ENCODE measurements at places on chromosomes 1 and 21.

GRCh38 chr1:165857046-165857801, 29.8 kb downstream of the UCK2 start:
- peak; percentile 64 for DNase-seq

DNA sequence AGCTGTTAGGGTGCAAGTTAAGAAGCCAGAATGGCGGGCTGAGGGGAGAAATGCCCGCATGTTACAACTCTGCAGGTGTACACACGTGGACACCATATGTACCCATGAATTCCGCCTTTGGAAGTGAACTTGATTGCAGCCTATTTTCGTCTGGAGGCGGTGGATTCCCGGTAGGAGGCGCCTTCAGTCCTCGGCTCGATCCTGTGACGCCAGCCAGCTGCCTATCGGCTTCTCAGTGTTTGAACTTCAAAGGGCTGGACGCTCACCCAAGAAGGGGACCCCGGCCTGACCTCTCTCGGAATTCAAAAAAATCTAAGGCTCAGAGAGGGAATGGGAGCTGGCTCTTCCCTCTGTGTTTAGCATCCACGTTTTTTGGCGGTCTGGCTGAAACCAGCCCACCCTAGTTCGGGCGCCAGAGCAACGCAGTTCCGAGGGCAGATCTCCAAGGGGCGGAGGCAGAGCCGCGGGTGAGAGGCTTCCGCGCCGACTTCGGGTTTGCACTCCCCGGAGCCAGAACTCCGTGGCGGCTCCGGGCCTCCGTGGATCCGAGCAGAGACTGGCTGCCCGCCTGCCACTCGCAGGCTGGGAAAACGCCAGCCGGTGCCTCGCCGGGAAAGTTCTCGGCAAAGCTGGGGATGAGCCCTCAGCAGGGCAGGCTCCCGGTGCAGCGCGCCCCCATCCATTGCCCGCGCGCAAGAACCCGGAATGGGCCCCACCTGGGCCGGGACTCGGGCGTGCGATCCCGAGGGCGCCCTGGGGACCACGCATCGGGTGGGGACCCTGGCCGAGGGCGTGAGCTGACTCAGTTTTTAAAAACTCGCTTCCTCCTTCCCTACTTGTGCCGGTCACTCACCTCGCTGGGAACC, 996 bp upstream of the TMEM51 start:
- DNase-seq, result peak; percentile 85

GRCh38 chr1:61606448-61607312, 118.3 kb downstream of the TM2D1 start:
- no peak for DNase-seq

DNA sequence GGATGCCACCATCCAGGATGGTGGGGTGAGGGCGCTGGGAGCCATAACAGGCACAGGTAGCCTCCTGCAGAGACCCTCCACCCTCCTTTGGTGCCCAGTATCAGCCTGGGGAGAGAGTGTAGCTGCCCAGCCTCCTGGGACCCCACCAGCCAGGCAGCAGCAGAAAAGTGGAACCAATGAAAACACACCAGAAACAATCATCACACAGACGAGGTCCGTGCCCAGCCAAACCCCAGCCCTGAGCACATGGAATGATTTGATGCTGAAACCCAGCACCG, 285.1 kb downstream of the PTPRU start:
- DNase-seq, result no peak

DNA sequence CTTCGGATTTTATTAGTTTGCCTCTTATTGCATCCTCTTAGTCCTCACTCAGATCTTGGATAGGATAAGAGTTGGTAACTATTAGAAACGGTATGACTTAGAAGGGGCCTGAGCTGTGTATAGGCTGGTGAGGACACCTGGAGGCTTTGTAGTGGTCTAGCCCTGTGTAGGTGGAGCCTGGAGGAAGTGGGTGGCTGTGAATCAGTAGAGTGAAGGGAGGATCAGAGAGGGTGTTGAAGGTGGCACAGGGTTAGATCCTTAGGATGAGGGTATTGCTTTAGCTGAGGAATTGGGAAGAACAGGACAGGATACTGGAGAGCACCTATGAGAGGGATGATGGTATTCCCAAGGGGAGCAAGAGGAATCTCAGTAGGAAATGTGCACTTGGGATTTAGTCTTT, 5.7 kb downstream of the VANGL1 start:
- no peak for DNase-seq

- DNase-seq, result no peak
These were observed 119.3 kb downstream of the CRYAA start for GRCh38 chr21:43287795-43288755.

DNA sequence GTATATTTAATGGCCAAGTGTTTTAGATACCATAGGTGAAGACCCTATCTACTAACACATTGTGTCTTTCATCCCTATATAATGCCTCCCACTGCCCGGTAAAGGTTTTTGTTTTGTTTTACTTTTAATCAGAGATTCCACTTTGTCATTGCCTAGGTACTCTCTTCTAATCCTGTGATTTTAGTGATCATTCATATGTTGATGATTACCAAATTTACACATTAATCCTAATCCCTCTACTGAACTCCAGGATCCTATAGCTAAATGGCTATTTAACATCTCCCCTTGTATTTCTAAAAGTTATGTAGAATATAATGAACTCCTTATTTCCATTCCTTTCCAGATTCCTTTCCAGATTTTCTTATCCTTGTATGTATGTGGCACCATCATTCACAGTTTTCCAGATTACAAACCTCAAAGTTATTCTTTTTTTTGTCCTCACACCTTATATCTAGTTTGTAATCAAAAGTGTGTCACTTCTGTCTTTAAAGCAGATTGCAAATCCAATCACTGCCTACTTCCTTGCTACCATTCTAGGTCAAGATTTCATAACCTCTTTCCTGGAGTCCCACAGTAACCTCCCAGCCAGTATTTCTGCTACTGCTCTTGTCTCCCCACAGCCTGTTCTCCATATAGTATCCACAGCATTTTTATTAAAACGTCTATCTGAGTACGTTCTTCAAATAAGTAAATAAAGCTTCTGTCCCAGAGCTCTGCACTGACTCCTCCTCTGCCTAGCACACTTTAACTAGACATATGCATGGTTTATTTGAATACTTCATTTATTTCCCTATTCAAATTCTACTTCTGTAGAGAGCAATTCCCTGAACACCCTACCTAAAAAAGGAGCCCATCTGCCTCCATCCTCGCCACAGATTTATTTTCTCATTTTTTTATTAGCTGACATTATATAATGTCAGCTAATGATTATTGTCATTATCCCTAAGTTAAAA, 157.8 kb downstream of the KCNT2 start:
- DNase-seq, result no peak

DNA sequence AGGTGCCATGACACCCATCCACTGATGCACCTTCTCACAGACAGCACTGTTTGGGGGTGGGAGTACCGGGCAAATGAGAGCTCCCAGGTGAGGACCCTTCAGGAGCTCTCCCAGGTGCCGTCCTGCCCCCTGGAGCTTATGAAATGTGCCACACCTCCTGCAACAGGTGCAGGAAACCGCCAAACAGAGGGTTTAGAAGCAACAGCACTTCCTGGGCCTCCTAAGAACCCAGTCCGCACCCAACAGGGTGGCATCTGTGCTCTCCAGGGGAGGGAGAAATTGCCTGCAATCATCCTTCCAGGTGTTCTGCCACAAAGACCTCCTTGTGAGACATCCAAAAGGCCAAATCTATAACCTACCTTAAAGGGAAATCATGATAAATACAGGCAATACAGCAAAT, 87.7 kb upstream of the ATP1B1 start:
- DNase-seq, result no peak

- DNase-seq, result no peak
These were observed 157.8 kb downstream of the TRABD2B start for GRCh38 chr1:47839433-47839760.

DNA sequence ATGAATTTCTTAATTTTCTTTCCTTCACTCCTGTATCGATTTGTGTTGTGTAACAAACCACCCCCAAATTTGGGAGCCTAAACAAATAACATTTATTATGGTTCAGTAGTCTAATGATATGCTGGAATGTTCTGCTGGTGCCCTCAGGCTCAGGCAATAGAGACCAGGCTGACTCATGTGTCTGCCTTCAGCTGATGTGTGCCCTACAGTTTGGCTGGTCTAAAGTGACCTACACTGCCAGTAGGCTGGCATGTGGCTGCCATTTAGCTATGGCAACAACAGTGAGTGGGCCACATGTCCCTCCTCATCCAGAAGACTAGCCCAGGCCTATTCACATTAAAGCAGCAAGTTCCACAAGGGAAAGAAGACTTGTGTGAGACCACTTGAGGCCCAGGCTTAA, 115.8 kb downstream of the PTPRC start:
- DNase-seq, result no peak

DNA sequence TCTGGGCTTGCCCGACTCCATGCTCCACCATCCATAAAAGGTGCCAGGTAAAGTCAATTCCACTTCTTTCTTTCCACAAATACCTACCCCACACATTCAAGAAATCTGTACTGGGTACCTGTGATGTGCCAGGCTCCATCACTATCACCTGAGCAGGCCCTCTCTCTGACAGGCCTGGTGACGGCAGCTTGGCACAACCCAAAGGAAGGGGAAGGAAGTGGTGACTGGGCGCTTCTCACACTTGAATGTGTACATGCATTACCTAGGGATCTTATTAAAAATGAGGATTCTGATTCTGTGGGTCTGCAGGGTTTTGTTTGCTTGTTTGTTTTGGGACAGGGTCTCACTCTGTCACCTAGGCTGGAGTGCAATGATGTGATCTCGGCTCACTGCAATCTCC, 7.5 kb downstream of the HTR1D start:
- no peak for DNase-seq

- peak; percentile 61 for DNase-seq
These were observed 53.1 kb downstream of the DOP1B start for GRCh38 chr21:36209626-36210171.

All from head of caudate nucleus (tissue), 42 donors.